Activated CD4-positive, alpha-beta T cell treated with anti-CD3 and anti-CD28 coated beads, Interleukin-2, amount 10 ng/mL, durations not matched to agents 7 days and 5 days (primary cell): ENCODE measurements at places on chromosomes 4 and X. TPM values are rescaled to one million over a fixed set of nuclear protein-coding genes. Genes with fewer than 3 reads are reported as not detected.

The XKRX gene
- 0.12 TPM for total RNA-seq

DNA sequence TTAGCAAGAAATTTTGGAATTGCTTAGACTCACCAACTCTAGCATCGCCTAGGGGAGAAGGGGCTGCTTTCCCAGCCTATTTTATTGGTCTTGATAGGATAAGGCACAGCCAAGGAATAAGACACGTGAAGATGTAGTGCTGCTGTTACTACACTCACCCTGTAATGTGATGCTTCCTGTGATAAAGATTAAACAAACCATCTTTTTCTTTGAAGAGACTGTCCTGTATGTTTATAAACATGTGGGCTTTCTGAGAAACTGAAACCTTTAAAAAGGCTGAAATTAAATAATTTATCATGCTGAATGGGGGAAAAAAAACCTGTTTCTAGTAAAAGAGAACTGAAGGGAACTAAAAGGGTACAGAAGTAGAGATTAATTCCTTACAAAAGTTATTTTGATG, 13.2 kb downstream of the TAPT1 start:
- H3K27me3 ChIP-seq = no peaks in the 10 kb centered on the region
- H3K4me3 ChIP-seq = peak overlapping the region; percentile 11
- H3K27ac ChIP-seq = peak overlapping the region; percentile 83
- no peak for DNase-seq
- H3K4me1 ChIP-seq = peaks cover 59% of the 10 kb centered on the region

GRCh38 chrX:72180539-72180938, 1.0 kb upstream of the PIN4 start:
- H3K27me3 ChIP-seq = no peaks in the 10 kb centered on the region
- peaks cover 12% of the 10 kb centered on the region for H3K4me1 ChIP-seq
- peaks cover 2% of the 10 kb centered on the region for H3K36me3 ChIP-seq
- H3K4me3 ChIP-seq = no peak overlapping the region
- no peak for DNase-seq
- no peak overlapping the region for H3K27ac ChIP-seq

The BMPR1B gene
- not detected for total RNA-seq

The TRIM75 gene
- not detected for total RNA-seq

The PRDM8 gene
- total RNA-seq = 4.8 TPM

- H3K4me3 ChIP-seq = no peak overlapping the region
- no peaks in the 10 kb centered on the region for H3K27me3 ChIP-seq
- H3K4me1 ChIP-seq = no peaks in the 10 kb centered on the region
- H3K36me3 ChIP-seq = no peaks in the 10 kb centered on the region
These were observed 121.9 kb downstream of the DKK2 start for GRCh38 chr4:106914223-106914622.

- H3K27ac ChIP-seq = no peak overlapping the region
- H3K4me3 ChIP-seq = no peak overlapping the region
- peaks cover 2% of the 10 kb centered on the region for H3K27me3 ChIP-seq
- no peaks in the 10 kb centered on the region for H3K4me1 ChIP-seq
- no peaks in the 10 kb centered on the region for H3K36me3 ChIP-seq
These were observed 5.6 kb downstream of the OTC start for GRCh38 chrX:38357747-38358673.

GRCh38 chrX:103362474-103362873, 6.2 kb downstream of the TCEAL9 start:
- no peaks in the 10 kb centered on the region for H3K36me3 ChIP-seq
- no peak overlapping the region for H3K27ac ChIP-seq
- no peak overlapping the region for H3K4me3 ChIP-seq

DNA sequence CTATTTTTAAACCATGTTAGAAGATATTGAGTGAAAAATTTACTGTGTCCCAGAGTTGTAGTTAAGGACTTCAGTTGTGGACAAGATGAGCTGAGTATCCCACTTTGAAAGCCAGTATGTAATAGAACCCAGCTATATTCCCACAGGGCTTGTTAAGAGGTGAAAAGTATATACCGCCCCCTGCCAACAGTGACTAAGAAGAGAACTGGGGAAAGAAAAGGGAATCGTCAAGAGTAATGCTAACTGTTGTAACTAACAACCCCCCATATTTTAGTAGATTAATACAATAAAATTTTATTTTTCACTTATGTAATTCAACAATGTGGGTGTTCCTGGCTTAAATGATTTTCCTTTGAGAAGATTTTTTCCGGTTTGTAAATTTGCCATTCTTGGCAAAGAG, 250.4 kb upstream of the GIMD1 start:
- H3K36me3 ChIP-seq = no peaks in the 10 kb centered on the region
- no peaks in the 10 kb centered on the region for H3K27me3 ChIP-seq
- H3K27ac ChIP-seq = no peak overlapping the region
- H3K4me3 ChIP-seq = no peak overlapping the region
- no peak for DNase-seq

The FAM199X gene
- 12.4 TPM for total RNA-seq

GRCh38 chr4:173146456-173146855, 22.2 kb upstream of the GALNT7 start:
- H3K36me3 ChIP-seq = no peaks in the 10 kb centered on the region
- no peak for DNase-seq
- no peaks in the 10 kb centered on the region for H3K4me1 ChIP-seq
- H3K27me3 ChIP-seq = peaks cover 2% of the 10 kb centered on the region
- no peak overlapping the region for H3K27ac ChIP-seq

GRCh38 chr4:147309434-147309833, 171.5 kb upstream of the EDNRA start:
- no peaks in the 10 kb centered on the region for H3K27me3 ChIP-seq
- no peak overlapping the region for H3K27ac ChIP-seq
- no peaks in the 10 kb centered on the region for H3K4me1 ChIP-seq
- H3K4me3 ChIP-seq = no peak overlapping the region
- no peak for DNase-seq

The MAGEC2 gene
- not detected for total RNA-seq

The HSD17B10 gene
- 105 TPM for total RNA-seq

DNA sequence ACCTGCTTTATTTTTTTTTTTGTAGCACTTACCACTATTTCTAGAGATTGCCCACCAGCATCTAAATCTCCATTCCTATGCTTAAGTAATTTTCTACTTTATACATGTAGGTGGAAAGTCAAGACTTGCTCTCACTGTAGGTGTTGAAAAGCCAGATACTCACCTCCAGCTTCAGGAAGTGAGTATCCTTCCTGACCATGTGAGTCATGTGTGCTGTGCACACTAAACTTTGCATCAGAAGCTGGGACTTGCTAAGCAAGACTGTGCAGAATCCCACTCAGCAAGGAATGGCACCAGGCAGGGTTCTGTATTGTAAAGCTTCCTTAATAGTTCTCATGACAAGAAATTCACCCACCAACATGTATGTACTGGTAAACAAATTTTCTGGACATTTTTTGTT, 151.8 kb downstream of the POU4F2 start:
- peaks cover 8% of the 10 kb centered on the region for H3K27me3 ChIP-seq
- H3K36me3 ChIP-seq = no peaks in the 10 kb centered on the region
- no peak overlapping the region for H3K4me3 ChIP-seq
- no peak for DNase-seq

- peaks cover 5% of the 10 kb centered on the region for H3K27me3 ChIP-seq
- DNase-seq = no peak
- H3K4me3 ChIP-seq = no peak overlapping the region
- H3K27ac ChIP-seq = no peak overlapping the region
These were observed 31.0 kb upstream of the SLC34A2 start for GRCh38 chr4:25624616-25625015.

The ADH1A gene
- total RNA-seq = not detected

The TMEM31 gene
- not detected for total RNA-seq

The GATA1 gene
- not detected for total RNA-seq

DNA sequence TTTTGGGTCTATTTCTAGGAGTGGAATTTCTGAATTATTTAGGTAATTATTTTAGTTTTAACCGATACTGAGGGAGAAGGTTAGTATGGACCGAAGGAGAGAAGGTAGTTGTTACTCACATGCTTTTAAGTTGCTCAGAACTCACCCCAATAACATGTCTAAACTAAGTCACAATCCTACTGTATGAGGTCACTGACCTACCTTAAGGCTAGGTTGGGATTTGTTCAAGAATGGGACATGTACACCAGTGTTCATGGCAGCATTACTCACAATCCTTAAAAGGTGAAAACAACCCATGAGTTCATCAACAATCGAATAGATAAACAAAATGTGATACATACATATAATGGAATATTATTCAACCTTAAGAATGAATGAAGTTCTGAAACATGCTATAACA, 90.5 kb downstream of the MSN start:
- H3K27ac ChIP-seq = no peak overlapping the region
- no peak for DNase-seq
- H3K36me3 ChIP-seq = peaks cover 32% of the 10 kb centered on the region
- no peaks in the 10 kb centered on the region for H3K27me3 ChIP-seq
- H3K4me1 ChIP-seq = peaks cover 31% of the 10 kb centered on the region

DNA sequence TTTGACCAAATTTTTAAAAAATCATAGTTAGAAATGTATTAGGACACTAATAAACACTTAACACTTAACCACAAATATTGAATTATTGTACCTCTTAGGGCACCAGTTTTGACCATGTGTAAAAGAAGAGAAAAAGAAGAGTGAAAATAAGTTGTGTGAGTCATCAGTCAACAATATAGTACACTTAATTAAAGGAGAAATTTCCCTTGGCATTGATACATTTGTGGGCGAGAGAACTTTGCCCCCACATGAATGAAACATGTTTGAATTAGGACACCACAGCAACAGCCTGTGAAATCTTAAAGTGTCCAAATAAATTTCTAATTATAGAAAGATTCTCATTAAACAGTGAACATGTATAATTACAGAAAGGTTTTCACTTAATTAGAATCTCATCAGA, 1292.8 kb upstream of the TENM3 start:
- H3K27me3 ChIP-seq = no peaks in the 10 kb centered on the region
- H3K36me3 ChIP-seq = no peaks in the 10 kb centered on the region
- H3K27ac ChIP-seq = no peak overlapping the region
- no peaks in the 10 kb centered on the region for H3K4me1 ChIP-seq
- no peak overlapping the region for H3K4me3 ChIP-seq
- no peak for DNase-seq

DNA sequence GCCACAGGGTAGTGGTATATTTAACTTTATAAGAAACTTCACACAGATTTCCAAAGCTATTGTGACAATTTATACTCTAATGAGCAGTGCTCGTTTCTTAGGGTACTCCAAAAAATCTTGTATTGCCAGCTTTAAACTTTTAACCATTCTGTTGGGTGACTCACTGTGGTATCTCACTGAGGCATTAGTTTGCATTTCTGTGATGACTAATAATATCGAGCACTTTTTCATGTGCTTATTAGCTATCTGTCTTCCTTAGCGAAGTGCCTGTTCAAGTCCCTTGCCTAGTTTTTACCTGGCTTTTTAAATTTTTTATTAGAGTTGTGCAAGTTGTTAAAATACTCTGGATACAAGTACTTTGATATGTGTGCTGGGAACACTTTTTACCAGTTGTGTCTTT, 5.5 kb downstream of the PNMA3 start:
- H3K27ac ChIP-seq = no peak overlapping the region
- no peaks in the 10 kb centered on the region for H3K4me1 ChIP-seq
- H3K27me3 ChIP-seq = peaks cover 5% of the 10 kb centered on the region

The MAP3K15 gene
- 0.23 TPM for total RNA-seq

DNA sequence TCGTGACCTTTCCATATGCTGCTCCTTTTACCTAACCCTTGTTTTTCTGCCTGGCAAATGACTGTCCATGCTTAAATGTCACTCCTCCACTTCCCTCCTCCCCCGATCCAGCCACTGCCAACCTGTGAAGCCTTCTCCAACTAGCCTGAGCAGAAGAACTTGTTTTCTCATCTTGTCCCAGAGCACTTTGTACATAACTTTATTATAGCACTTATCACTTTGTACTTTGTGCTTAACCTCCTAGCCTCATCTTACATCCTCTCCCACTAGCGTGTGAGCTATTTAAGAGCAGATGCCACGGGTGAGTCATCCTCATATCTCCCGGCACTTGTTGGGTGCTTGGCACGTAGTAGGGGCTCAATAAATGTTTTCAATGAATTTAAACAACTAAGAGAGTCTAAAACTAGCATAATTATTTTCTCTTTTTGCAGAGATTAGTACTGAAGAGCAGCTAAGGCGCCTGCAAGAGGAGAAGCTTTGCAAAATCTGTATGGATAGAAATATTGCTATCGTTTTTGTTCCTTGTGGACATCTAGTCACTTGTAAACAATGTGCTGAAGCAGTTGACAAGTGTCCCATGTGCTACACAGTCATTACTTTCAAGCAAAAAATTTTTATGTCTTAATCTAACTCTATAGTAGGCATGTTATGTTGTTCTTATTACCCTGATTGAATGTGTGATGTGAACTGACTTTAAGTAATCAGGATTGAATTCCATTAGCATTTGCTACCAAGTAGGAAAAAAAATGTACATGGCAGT, 46.9 kb downstream of the XIAP start:
- H3K36me3 ChIP-seq = peaks cover 32% of the 10 kb centered on the region
- no peak for DNase-seq
- peak overlapping the region; percentile 22 for H3K27ac ChIP-seq

GRCh38 chrX:136694431-136695087, 46.6 kb downstream of the CD40LG start:
- peaks cover 76% of the 10 kb centered on the region for H3K4me1 ChIP-seq
- H3K36me3 ChIP-seq = peaks cover 50% of the 10 kb centered on the region
- H3K27me3 ChIP-seq = no peaks in the 10 kb centered on the region

The AREG gene
- not detected for total RNA-seq

GRCh38 chrX:8084006-8084405, 87.1 kb downstream of the VCX2 start:
- no peaks in the 10 kb centered on the region for H3K4me1 ChIP-seq
- H3K27ac ChIP-seq = no peak overlapping the region
- DNase-seq = no peak
- no peaks in the 10 kb centered on the region for H3K27me3 ChIP-seq
- H3K4me3 ChIP-seq = no peak overlapping the region

GRCh38 chr4:152399246-152399645, 136.6 kb downstream of the FBXW7 start:
- H3K27ac ChIP-seq = no peak overlapping the region
- no peak for DNase-seq
- no peak overlapping the region for H3K4me3 ChIP-seq
- H3K36me3 ChIP-seq = peaks cover 14% of the 10 kb centered on the region
- H3K27me3 ChIP-seq = no peaks in the 10 kb centered on the region

GRCh38 chrX:55028040-55028439, 2.7 kb downstream of the ALAS2 start:
- H3K4me3 ChIP-seq = no peak overlapping the region
- no peaks in the 10 kb centered on the region for H3K27me3 ChIP-seq
- no peaks in the 10 kb centered on the region for H3K36me3 ChIP-seq
- H3K4me1 ChIP-seq = no peaks in the 10 kb centered on the region

- H3K27me3 ChIP-seq = no peaks in the 10 kb centered on the region
- H3K4me1 ChIP-seq = no peaks in the 10 kb centered on the region
- H3K36me3 ChIP-seq = no peaks in the 10 kb centered on the region
- no peak overlapping the region for H3K27ac ChIP-seq
These were observed 107.3 kb upstream of the RAI2 start for GRCh38 chrX:17968367-17968766.

The NUP62CL gene
- 1.9 TPM for total RNA-seq

- H3K27ac ChIP-seq = no peak overlapping the region
- H3K36me3 ChIP-seq = no peaks in the 10 kb centered on the region
- H3K4me3 ChIP-seq = no peak overlapping the region
- DNase-seq = no peak
- no peaks in the 10 kb centered on the region for H3K27me3 ChIP-seq
- H3K4me1 ChIP-seq = no peaks in the 10 kb centered on the region
These were observed 1325.7 kb upstream of the IGFBP7 start for GRCh38 chr4:58435871-58436270.

The GPRIN3 gene
- total RNA-seq = 51.1 TPM

- H3K4me3 ChIP-seq = no peak overlapping the region
- H3K36me3 ChIP-seq = no peaks in the 10 kb centered on the region
- H3K27me3 ChIP-seq = no peaks in the 10 kb centered on the region
These were observed 609.9 kb upstream of the CPEB2 start for GRCh38 chr4:14392378-14392777.
